ENCODE measurements at places on chromosomes 7 and 10.
A peak's percentile ranks its signal among the peaks of the same experiment; 100 is the strongest.

DNA sequence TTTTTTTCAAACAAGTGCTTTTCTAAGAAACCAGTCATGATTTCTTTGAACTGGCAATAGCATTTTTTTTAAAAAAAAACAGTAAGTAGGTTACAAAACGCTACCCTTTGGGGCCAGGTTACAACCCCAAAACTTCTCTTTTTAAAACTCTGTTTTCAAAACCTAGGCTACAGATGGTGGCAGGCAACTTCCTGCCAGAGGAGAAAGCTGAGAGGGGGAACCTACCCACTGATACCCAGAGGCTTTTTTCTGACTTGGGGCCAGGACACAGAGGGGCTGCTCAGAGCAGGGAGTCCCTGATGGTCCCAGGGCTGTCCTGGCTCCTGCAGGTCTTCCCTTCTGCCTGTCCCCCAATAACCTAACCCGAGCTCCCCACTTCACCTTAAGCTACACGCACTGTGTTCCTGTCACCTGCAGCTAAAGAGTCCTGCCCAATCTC is 6.9 kb downstream of the STN1 start:
- peak; percentile 66 for DNase-seq

GRCh38 chr7:46490406-46490805 is 569.3 kb upstream of the IGFBP3 start:
- no peak for DNase-seq

- no peak for DNase-seq
These were observed 6.4 kb downstream of the ANXA7 start for GRCh38 chr10:73407495-73407894.

GRCh38 chr7:112510001-112510742 is 29.4 kb downstream of the LSMEM1 start:
- DNase-seq: peak; percentile 44

GRCh38 chr10:131311661-131312477 is at the start of gene TCERG1L:
TSS of gene TCERG1L (minus strand) at chr10:131311721. CDS start at chr10:131311635, 86 bp downstream.
- peak; percentile 6 for DNase-seq

All from activated CD4-positive, alpha-beta T cell treated with anti-CD3 and anti-CD28 coated beads, Interleukin-10, Interleukin-2, amounts not matched to agents 100 ng/mL and 50 ng/mL, durations not matched to agents 16 hours and 8 hours (primary cell).